ENCODE measurements at places on chromosomes 13 and 19. TPM values are rescaled to one million over a fixed set of nuclear protein-coding genes. Genes with fewer than 3 reads are reported as not detected.
A peak's percentile ranks its signal among the peaks of the same experiment; 100 is the strongest.

The C5AR2 gene
- 0.01 TPM for polyA plus RNA-seq

The NLRP5 gene
- not detected for polyA plus RNA-seq

The FCAR gene
- polyA plus RNA-seq: not detected

The CEACAM3 gene
- not detected for polyA plus RNA-seq

The KLK15 gene
- polyA plus RNA-seq: not detected

The ZNF418 gene
- 2.5 TPM for polyA plus RNA-seq

The C1QTNF9 gene
- not detected for polyA plus RNA-seq

The AMER2 gene
- polyA plus RNA-seq: not detected

DNA sequence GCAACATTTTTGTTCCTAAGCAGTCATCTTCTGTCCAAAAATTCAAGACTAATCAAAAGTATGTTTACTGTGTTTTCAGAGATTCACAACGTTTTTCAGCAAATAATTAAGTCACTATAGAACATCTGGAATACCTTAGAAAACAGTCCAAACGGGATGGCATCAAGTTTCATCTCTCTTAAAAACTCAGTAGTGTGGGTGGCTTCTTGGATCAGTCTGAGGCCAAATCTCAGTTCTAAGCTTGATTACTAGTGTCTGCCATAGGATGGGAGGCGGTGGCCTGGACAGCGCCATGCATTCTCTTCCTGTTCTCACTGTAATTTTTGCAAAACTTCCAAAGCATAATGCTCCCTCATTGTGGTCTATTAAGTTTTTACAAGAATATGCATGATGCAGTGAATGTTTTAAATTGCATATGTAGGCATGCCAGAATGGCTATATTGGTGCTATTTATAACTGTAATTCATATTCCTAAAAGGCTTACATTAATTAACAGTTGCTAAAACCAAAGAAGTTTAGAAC lies 37.1 kb downstream of the ANKRD10 start:
- DNase-seq: no peak

DNA sequence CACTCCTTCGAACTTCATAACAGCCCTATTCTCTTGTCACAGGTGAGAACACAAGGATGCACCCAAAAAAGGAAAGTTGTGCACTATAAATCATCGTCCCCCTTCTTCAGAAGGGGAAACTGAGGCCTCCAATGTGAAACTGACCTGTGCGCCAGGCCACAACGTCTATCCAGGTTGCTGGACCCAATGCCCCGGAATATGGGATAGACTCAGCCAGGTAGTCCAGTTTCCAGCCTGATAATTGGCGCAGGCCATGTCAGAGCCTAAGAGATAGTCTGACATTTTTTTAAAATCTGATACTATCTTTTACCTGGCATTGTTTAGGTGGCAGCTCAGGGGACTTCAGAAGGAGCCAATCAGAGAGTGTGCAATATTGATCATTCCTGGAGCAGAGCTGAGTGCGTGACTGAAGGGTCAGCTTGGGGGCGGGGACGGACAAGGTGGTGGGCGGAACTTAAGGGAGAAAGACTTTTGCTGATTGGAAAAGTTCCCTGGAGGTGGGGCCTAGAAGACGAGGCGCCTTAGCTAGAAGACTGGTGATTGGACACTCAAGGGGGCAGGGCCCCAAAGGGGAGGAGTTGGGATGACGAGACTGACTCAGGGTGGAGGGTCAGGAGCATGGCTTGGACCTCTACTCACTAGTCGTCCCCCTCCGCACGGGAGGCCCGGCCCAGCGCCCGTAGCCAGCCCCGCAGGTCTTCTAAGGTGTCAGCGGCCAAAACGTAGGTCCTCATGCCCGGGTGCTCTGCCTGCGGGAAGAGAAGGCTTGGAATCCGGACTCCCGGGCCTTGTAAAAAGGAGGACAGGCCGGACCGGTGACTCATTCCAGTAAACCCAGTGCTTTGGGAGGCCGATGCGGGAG lies 8.5 kb downstream of the PLEKHA4 start:
- DNase-seq: no peak

DNA sequence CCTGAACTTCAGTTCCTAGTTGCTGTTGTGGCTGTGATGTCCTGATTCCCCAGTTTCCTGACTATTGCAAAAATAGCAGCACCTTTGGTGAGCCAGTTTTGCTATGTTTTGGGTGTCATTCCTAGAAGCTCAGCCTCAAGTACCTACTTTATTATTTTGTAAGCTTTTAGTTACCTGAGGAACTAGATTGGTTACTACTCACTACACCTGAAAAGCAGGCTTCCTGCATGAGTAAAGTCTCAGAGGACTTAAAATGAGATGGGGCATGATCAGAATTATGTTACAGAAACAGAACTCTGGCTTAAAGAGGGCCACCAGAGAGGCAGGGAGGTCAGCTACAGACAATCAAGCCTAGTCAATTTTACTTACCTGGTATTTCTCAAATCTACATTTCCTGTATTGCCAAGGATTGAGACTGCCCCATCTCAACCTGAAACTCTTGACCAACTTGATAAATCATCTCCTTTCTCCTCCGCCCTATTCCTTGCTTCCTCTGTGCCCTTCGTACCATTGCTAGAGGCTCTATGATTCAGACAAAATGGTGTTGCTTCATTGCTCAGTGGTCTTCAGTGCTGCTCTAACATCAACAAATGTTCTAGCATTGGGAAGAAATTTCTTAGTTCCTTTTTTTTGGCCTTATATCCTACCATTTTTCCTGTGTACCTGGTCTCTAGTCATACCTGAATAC lies 58.9 kb downstream of the RAP2A start:
- no peak for DNase-seq

GRCh38 chr19:55461259-55461973 lies at the start of gene ISOC2:
ISOC2 (minus strand) TSS chr19:55461642; CDS start chr19:55456486, 5,156 bp downstream.
- peak; percentile 98 for DNase-seq

GRCh38 chr13:76711550-76712182 lies 174.5 kb downstream of the KCTD12 start:
- DNase-seq: peak; percentile 91

GRCh38 chr19:53994811-53995210 lies 3.4 kb downstream of the CACNG6 start:
- DNase-seq: no peak

DNA sequence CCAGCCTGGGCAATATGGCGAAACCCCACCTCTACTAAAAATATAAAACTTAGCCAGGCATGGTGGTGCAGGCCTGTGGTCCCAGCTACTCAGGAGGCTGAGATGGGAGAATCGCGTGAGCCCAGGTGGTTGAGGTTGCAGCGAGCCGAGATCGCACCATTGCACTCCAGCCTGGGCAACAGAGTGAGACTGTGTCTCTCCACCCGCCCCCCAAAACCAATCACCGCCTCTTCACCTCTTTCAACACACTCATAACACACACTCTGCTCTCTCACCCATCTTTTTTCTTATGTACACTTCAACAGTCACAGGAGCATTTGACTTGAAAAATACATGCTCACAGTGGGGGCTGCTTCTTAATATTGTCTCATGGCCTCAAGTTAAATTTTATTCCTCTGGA lies 76.8 kb downstream of the ESD start:
- DNase-seq: no peak

- DNase-seq: no peak
Measured at GRCh38 chr13:105806628-105806920, 728.9 kb downstream of the EFNB2 start.

- no peak for DNase-seq
Measured at GRCh38 chr19:54893406-54893805, 12.5 kb upstream of the NCR1 start.

DNA sequence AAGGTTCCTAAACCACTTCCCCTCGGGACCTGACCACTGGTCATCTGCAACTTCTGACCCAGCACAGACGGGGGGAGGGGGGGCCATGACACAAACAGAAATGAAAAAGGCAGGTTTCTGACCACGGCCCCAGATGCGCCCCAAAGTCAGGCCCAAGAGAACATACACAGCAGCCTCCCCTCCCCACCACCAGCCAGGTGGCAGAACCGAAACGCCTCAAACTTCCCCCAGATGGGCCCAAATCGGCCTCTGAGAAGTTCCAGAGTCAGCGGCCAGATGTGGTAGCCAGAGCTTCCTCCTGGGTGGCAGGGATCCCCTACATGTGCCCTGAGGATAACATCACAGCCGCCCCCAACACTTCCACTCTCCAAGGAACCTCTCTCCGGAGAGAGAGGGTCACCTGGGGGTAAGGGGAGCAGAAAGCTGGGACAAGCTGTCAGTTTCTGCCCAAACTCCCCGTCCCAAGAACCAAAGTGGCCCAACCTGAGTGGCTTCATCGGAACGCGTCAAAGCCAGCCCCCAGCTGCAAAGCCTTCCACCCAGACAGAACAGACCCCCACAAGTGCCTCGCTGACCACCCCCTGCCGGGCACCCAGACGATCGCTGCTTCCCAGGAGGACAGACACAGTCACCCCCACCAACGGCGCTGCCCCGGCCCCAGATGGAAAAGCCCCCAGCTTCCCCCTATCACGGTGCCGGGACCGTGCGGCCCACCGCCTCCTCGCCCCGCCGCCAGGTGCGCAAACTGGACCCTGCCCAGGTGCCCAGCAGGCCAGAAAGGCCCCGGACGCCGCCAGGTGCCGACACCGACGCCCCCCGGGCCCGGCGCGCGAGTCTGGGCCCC lies 800 bp downstream of the ELL start:
- DNase-seq: no peak

GRCh38 chr13:110329258-110329657 lies 22.2 kb downstream of the COL4A2 start:
- DNase-seq: no peak

- no peak for DNase-seq
Measured at GRCh38 chr13:47038188-47038587, 141.3 kb upstream of the HTR2A start.

- DNase-seq: no peak
Measured at GRCh38 chr19:44644402-44645016, 799 bp downstream of the PVR start.

- no peak for DNase-seq
Measured at GRCh38 chr13:24362435-24362952, 53.1 kb downstream of the C1QTNF9 start.

- DNase-seq: no peak
Measured at GRCh38 chr13:113586661-113587479, 2.3 kb downstream of the TFDP1 start.

- no peak for DNase-seq
Measured at GRCh38 chr13:37270226-37271001, 164.9 kb upstream of the CSNK1A1L start.

DNA sequence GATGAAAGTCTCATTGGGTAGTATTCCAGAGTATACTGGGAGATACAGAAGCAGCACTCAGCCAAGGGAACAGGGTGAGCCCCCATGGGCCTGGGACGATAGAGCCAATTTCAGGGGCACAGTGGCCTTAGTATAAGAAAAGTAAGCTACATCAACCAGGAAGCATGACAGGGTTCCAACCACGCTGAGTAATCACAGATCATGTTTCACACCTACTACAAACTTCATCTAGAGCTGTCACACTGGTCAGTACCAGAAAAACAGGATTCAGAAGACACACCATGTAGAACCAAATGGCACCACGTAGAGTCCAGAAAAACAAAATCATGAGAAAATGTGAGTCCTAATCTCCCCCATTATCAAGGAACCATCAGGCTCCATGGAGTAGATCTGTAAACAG lies 1292.4 kb upstream of the MIR17HG start:
- no peak for DNase-seq

GRCh38 chr19:49205114-49205513 lies 47.5 kb downstream of the TRPM4 start:
- DNase-seq: no peak

DNA sequence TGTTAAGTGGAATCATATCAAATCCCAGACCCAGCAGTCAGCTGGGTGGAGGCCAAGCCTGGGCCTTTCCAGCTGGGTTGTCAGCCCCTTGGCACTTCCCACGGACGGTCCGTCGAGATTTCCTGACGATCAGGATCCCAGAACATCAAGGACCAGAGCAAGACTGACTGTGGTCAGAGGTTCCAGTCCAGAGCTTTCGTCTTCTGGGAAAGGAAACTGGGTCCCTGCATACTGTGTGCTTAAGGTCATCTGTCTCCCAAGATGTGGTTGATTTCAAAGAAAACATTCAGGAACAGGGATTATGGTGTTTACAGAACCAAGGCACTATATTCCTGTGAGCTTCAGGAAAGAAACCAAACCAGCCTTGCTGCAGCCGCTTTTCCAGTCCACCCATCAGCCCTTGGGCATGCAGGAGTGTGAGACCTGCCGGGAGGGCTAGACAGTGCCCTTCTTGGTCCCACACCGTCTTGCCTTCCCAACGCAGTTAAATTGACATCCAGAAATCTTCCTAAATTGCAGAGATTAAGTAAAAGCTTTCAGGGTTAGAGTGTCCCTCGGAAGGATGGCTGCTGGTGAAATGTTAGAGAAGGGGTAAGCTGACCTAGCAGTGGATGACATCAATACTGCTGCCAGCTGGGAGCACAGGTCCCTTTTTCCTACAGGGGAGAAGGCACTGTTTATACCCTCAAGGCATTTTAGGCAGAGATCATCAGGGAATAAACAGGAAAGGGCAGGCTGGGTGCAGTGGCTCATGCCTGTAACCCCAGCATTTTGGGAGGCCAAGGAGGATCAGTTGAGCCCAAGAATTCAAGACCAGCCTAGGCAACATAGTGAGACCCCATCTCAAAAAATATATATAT lies 5.0 kb upstream of the C19orf33 start:
- no peak for DNase-seq

DNA sequence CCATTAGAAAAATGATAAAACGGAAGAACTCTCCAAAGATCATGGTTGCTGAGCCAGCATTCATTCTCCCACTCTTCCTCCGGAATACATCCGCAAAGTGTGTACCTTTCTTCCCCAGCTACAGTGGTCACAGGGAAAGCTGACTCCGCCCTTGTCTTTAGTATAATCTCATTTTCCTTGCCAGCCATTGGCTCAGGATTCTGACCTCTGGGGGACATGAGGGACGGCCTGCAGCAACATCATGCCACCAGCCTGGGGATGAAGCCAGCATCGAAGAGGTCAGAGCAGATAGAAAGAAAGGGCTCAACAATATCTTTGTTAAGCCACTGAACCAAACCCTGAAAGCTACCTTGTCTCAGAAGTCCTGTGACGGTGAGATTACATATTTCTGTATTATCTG lies 46.3 kb upstream of the TPP2 start:
- no peak for DNase-seq

GRCh38 chr13:76527041-76527440 lies 359.2 kb downstream of the KCTD12 start:
- no peak for DNase-seq

DNA sequence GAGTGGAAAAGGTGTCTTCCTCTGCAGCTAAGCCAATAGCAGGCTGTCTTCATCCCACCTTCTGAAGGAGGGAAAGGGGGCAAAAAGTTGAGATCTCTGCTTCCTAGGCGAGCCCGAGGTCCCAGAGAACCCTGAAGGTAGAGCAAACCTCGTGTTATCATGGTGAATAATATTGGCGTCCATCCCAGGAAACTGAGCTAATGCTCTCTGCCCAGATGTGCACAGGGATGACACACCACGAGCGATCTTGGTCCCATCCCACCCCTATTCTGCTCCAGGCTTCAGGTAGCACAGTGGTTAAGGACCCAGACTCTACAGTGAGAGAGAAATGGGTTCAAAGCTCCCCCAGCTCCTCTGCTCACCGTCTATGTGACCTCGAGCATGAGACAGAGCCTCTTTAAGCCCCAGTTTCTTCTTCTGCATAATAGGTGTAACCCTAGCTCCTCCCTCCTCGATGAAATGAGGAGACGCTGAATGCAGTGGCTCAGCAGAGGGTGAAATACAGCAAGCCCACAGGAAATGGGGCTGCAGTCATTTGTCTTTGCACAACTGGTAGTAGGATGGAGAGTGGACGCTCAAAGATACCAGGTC lies 9.9 kb upstream of the CEACAM20 start:
- DNase-seq: no peak

Data from BJ (cell line).